ENCODE measurements at places on chromosomes 5 and 9. TPM values are rescaled to one million over a fixed set of nuclear protein-coding genes. Genes with fewer than 3 reads are reported as not detected.

DNA sequence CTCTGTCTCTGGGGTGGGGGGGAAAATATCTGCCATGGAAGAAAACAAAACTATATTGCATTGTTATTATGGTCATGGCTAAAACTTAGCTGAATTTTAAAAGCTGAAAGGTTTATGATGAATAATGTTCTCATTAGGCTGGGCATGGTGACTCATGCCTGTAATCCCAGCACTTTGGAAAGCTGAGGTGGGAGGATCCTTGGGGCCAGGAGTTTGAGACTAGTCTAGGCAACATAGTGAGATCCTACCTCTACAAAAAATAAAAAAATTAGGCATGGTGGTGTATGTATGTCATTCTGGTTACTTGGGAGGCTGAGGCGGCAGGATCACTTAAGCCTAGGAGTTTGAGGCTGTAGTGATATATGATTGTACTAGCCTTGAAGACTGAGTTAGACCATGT is 44.5 kb downstream of the IPO11 start:
- no peak overlapping the region for H3K4me3 ChIP-seq
- H3K36me3 ChIP-seq, result no peaks in the 10 kb centered on the region
- no peak for DNase-seq
- no peak overlapping the region for H3K27ac ChIP-seq

DNA sequence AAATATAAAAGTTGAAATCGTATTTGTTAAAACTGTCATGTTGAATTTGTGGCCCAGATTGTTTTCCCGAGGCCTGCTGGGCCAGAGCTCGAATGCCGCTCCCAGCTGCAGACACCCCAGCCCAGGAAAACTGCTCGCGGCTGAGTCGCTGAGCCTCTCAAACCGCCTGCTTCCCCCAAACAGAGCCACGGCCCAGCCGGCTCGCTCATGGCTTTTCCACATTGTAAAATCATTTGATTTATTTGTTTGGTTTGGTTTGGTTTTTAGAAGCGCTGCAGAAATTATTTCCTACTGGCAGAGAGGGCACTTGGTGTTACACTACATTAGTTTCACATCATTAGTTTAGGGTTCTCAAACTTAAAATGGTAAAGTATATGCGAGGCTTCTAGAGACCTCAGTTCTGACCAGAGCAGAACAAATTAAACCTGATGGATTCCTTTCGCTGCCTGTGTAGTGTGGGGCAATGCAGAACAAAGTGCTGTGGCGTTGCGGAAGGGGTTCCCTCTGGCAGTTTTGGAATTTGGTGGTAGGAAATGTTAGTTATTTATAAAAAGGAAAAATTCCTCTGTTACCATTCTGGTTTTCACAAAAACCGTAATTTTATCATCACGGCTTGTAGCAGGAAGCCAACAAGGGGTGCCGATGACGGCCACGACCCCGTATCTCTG is 156.5 kb upstream of the PITX1 start:
- no peak overlapping the region for H3K27ac ChIP-seq
- peaks cover 9% of the 10 kb centered on the region for H3K4me1 ChIP-seq
- H3K4me3 ChIP-seq, result peak overlapping the region; percentile 5
- no peaks in the 10 kb centered on the region for H3K36me3 ChIP-seq

- H3K27ac ChIP-seq, result no peak overlapping the region
- no peak for DNase-seq
- H3K27me3 ChIP-seq, result no peaks in the 10 kb centered on the region
- H3K4me3 ChIP-seq, result no peak overlapping the region
These were observed 76.4 kb upstream of the SMARCA2 start for GRCh38 chr9:1938675-1939170.

SPINK1 gene
- 74.5 TPM for total RNA-seq

DIPK1B gene
- 12.7 TPM for total RNA-seq

ZFAND5 gene
- 161 TPM for total RNA-seq

ISL1 gene
- total RNA-seq, result not detected

FEM1C gene
- total RNA-seq, result 28.7 TPM

PHF2 gene
- 30.4 TPM for total RNA-seq
